Stimulated activated CD4-positive, alpha-beta T cell treated with anti-CD3 and anti-CD28 coated beads, Interleukin-1b, Interleukin-23, amount 100 ng/mL, for 1 hour (primary cell): ENCODE measurements at places on chromosomes 11 and 22.

- no peak for DNase-seq
Observed at GRCh38 chr22:47784367-47784983, 1022.0 kb downstream of the TBC1D22A start.

GRCh38 chr22:48182031-48182430 is 1419.6 kb downstream of the TBC1D22A start:
- DNase-seq: no peak

GRCh38 chr22:32557444-32557843 is 82.8 kb downstream of the FBXO7 start:
- no peak for DNase-seq

GRCh38 chr11:83312430-83312829 is 26.3 kb upstream of the CCDC90B start:
- DNase-seq: no peak

DNA sequence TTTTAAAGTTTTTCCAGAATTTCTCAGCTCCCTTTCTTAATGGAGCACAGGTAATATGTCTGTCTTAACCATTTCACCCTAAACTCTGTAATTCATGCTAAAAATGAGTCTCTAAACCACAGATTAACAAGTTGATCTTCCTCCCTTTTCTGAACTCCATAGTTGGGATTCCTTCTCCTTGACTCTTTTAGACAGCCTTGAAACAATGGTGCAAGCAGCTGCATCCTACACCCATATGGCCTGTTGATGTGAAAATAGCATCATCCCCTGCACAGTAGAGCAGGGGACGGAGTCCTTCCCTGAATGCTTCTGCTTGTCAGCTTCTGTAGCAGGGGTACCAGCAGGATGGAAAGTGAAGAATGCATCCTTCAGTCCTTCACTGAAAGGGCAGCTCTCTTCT is 192.8 kb upstream of the SORL1-AS1 start:
- no peak for DNase-seq

GRCh38 chr22:31896472-31896871 is 47.9 kb upstream of the YWHAH start:
- no peak for DNase-seq

GRCh38 chr11:65277631-65278277 is 16.0 kb downstream of the POLA2 start:
- no peak for DNase-seq

- DNase-seq: no peak
Observed at GRCh38 chr11:90349731-90350130, 126.9 kb upstream of the CHORDC1 start.

GRCh38 chr11:119685111-119685746 is 43.8 kb downstream of the NECTIN1 start:
- DNase-seq: no peak

GRCh38 chr11:7672960-7673723 is at the start of gene CYB5R2:
Gene CYB5R2 (minus strand): TSS chr11:7673500. CDS start chr11:7672825, 675 bp downstream.
- DNase-seq: no peak

- DNase-seq: peak; percentile 86
Observed at GRCh38 chr11:2305140-2305778, 3.4 kb downstream of the TSPAN32 start.

GRCh38 chr22:41920271-41920976 is 5.5 kb upstream of the SHISA8 start:
- DNase-seq: no peak

DNA sequence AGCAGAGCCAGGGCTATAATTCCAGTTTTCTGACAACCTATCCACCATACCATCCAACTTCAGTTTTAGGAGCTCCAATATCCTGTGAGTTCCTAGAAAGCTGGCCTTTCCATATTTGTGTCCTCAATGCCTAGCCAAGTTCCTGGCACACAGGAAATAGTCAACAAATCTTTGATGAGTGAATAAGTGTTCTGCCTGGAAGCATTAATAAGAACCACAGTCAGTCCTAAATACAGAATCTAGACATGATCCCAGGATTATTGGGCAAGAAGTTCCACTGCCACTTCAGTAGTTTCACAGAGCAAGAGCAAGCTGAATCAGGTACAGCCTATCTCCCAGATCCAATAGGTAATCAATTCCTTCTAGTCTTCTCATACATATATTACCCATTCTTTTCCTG is 942.0 kb downstream of the DLG2 start:
- no peak for DNase-seq

GRCh38 chr22:20968281-20968977 is 1.4 kb downstream of the AIFM3 start:
- no peak for DNase-seq

- no peak for DNase-seq
Observed at GRCh38 chr11:134055029-134055428, 13.8 kb upstream of the JAM3 start.

DNA sequence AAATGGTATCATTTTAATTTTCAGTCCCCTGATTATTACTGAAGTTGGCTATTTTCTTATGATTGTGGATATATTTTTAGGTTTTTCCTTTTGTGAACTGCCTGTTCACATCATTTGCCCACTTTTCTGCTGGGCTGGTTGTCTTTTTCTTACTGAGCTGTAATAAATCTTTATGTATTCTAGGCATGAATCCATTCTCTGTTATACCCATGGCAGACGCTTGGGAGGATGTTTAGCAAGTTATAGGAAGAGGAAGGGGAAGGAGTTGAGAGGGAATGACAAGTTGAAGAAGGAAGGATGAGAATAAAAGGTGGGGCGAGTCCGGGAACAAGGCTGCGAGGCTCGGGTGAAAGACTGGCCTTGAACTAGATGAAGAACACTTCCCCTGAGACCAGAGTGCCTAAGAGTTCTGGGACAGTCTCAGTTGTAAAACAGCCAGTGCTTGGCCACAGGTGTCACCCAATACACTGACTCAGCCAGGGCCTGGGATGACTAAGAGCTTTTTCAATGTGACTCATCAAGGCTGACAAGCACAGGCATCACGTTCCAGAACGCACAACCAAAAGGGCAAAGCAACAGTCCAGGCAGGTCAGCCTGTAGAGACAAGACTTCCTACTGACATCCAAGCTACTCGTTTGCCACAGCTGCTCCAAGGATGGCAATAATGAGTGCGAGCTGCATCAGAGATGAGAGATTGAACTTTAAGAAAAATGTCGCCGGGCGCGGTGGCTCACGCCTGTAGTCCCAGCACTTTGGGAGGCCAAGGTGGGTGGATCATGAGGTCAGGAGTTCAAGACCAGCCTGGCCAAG is 35.2 kb downstream of the LRFN4 start:
- DNase-seq: peak; percentile 11

GRCh38 chr22:45781966-45782365 is 110.3 kb downstream of the ATXN10 start:
- no peak for DNase-seq

DNA sequence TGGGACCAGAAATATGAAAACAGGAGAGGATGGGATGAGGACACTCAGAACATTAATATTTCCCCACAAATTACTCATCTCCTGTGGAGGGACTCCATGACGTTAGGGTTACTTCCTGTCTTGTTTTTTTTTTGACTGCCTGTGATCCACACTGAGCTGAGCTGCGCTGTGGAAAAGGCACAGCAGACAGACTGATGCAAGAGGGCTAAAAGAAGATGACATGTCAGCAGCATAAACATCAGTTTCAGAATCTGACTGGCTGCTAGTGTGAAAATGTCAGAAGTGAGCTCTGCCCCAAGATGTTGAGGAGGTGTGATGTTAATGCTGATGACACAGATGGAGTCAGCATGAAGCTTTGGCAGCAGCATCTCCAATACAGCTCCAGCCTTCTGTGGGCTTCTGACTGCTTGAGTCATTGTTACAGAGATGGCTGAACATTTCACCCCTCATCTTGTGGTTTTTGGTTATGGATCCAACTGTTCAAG is 286.8 kb downstream of the BLID start:
- no peak for DNase-seq

GRCh38 chr11:69868871-69869270 is 49.7 kb upstream of the FGF3 start:
- DNase-seq: no peak

GRCh38 chr11:84021291-84021690 is 735.1 kb upstream of the CCDC90B start:
- no peak for DNase-seq

DNA sequence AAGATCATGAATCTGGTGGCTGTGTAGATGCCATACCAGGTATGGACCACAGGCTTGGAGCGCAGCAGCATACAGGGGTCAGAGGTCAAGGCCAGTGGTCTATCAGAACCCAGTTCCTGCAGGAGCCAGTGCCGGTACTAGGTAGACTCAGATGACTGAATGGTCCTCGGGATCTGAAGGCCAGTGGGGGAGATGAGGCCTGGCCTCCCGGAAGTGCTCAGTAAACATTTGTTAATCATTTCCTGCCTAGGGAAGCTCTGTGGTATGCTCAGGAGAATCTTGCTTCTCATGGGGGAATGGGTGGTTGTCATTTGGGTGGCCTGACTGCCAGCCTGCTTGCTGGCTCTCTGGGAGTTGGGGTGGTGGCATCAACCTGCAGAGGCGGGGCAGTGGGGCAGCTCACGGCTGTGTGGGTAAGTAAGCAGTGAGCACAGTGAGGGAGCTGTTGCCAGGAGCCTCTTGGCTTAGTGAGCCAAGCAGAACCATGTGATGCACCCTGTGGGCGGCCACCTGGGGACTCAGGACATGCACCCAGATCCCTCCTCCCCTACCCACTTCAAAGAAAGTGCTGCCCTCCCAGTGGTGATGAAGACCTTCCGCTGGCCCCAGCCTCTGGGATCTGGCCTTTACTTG is 33.0 kb downstream of the PTPRJ start:
- DNase-seq: no peak

- DNase-seq: no peak
Observed at GRCh38 chr11:112123129-112123528, 36.5 kb downstream of the SDHD start.

- DNase-seq: no peak
Observed at GRCh38 chr11:126797457-126798169, 203.0 kb downstream of the KIRREL3 start.

- no peak for DNase-seq
Observed at GRCh38 chr11:44188643-44189042, 93.2 kb downstream of the EXT2 start.

DNA sequence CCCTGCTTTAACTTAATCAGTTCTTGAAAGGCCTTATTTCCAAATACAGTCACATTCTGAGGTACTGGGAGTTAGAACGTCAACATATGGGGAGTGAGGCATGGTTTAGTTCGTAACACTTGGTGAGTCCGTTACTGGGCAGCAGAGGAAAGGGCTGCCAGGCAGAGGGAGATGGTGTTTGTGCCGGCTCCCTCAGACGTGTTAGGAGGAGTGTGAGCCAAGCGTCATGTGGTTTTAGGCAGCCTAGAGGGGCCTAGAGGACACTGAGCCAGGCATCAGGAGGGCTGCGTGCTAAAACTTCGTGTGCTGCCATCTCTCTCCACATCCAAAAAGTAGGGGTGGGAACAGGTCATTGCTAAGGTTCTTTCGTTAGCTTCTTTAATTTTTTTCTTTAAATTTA is 10.2 kb downstream of the BCR start:
- no peak for DNase-seq

DNA sequence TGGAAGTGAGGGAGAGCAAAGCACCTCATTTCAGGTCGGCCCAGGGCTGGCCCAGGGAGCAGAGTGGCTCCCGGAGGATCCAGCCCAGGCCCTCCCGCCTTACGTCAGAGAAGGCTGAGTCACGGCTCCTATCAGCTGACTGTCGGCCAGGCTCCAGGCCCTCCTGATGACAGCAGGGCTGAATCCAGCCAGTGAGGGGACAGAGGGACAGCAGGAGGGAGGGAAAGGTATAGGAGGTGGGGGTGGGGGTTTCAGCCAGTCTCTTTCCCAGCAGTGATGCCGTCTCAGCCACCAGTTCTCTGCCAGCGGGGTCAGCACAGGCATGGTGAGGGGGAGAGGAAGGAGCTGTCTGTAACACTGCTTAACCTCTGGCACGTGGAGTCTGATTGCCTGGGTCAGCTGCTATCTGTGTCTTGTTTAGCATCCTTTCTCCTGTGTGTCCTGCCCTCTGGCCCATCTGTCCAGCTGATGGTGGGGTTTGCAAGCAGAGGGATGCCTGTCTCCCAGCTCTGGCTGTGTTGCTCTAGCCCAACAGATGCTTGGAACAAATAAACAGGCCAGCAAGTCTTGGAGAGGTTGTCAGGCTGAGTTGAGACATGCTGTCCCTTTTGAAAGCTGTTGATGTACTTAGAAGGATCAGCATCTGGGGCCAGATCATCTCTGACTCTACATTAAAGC is 74.0 kb downstream of the ADAMTS15 start:
- DNase-seq: no peak

- DNase-seq: no peak
Observed at GRCh38 chr11:132576706-132577105, 955.6 kb downstream of the OPCML start.

DNA sequence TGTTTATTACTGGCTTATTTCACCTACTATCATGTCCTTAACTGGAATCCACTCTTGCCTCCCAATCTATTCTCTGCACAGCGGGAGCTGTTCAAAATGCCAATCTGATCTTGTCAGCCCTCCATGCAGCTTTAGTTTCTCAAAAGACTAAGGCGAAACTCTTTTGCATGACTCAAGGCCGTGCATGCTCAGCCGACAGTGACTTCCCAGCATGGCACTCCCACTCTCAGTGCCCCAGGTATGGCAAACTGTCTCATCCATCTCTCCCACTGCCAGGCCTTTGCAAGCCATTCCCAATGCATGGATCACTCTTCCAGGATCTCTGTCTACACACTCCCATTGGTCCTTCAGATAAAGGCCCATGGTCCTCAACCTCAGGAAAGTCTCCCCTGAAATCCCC is 245.9 kb downstream of the LARGE1 start:
- no peak for DNase-seq

GRCh38 chr11:125404157-125404810 is 91.8 kb downstream of the FEZ1 start:
- DNase-seq: no peak

GRCh38 chr11:109808569-109808968 is 284.6 kb upstream of the ZC3H12C start:
- no peak for DNase-seq

GRCh38 chr11:61700720-61701119 is 20.5 kb downstream of the DAGLA start:
- no peak for DNase-seq

- DNase-seq: no peak
Observed at GRCh38 chr11:75919525-75919924, 104.5 kb downstream of the UVRAG start.

GRCh38 chr11:124518989-124519451 is 24.4 kb downstream of the OR8B12 start:
- no peak for DNase-seq

- no peak for DNase-seq
Observed at GRCh38 chr11:35303596-35304385, 115.6 kb downstream of the SLC1A2 start.
